Activated CD8-positive, alpha-beta T cell treated with anti-CD3 and anti-CD28 coated beads for 36 hours (primary cell): ENCODE measurements at places on chromosomes 2 and 18. TPM values are rescaled to one million over a fixed set of nuclear protein-coding genes. Genes with fewer than 3 reads are reported as not detected.
A peak's percentile ranks its signal among the peaks of the same experiment; 100 is the strongest.

GRCh38 chr18:9876867-9877654, 8.7 kb upstream of the TXNDC2 start:
- peaks cover 11% of the 10 kb centered on the region for H3K4me1 ChIP-seq
- H3K27me3 ChIP-seq, result peaks cover 5% of the 10 kb centered on the region
- peak overlapping the region; percentile 4 for H3K27ac ChIP-seq
- peak; percentile 32 for DNase-seq
- no peaks in the 10 kb centered on the region for H3K36me3 ChIP-seq

DNA sequence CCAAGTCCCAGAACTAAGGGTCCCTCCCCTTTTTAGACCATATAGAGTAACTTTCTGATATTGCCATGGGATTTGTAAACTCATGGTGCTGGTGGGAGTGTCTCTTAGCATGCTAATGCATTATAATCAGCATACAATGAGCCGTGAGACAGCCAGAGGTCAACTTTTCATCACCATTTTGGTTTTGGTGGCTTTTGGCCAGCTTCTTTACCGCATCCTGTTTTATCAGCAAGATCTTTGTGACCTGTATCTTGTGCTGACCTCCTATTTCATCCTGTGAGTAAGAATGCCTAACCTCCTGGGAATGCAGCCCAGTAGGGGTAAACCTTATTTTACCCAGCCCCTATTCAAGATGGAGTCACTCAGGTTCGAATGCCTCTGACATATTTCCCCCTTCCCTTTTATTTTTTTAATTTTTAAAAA, 148.2 kb downstream of the PHLPP1 start:
- peaks cover 1% of the 10 kb centered on the region for H3K36me3 ChIP-seq
- H3K4me1 ChIP-seq, result peaks cover 5% of the 10 kb centered on the region
- no peak for DNase-seq
- no peak overlapping the region for H3K4me3 ChIP-seq

DNA sequence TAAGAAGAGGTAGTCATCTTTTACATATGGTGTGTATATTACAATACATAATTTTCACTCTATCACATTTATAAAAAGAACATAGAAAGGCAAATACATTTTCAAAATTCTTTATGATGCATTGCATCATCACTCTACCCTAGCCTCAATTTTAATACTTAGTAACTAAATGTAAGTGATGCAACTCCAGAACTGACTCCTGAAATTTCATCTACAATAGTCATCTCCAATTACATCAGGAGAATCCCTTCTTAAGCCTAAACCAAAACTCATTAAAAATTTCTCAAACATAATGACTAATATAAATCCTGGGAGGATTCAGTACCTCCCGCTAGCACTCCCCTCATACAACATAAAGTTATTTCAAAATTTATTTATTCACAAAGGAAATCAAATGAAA, 15.9 kb downstream of the TMX3 start:
- DNase-seq, result no peak
- H3K4me3 ChIP-seq, result no peak overlapping the region
- H3K4me1 ChIP-seq, result peaks cover 12% of the 10 kb centered on the region
- H3K27me3 ChIP-seq, result no peaks in the 10 kb centered on the region

GRCh38 chr2:119242276-119243119, 18.9 kb downstream of the STEAP3 start:
- H3K36me3 ChIP-seq, result no peaks in the 10 kb centered on the region
- H3K27ac ChIP-seq, result no peak overlapping the region
- no peaks in the 10 kb centered on the region for H3K4me1 ChIP-seq
- no peak overlapping the region for H3K4me3 ChIP-seq
- no peak for DNase-seq

DNA sequence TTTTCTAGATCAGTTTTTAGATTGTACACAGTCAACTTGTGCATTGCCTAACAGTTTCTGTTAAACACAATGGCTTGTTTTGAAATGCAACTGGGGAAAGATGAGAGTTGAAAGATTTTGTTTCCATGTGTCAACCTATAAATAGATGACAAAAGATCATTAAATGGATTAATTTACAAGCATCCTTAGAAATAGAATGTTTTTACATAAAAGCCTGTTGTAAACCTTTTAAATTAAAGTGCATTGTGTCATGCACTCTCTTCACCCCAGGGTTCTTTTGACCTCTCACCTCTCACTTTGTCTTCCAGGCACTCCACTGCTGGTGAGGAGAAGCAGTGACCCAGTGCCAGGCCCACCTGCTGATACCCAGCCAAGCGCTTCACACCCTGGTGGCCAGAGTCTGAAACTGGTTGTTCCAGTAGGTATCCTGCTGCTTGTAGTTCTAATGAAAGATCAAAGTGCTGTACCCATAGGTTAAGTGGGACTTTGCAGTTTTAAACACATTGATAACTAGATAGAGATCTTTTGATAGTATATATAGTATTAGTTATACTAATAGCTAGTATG, 502.1 kb downstream of the PARD3B start:
- peaks cover 1% of the 10 kb centered on the region for H3K36me3 ChIP-seq
- H3K4me3 ChIP-seq, result no peak overlapping the region
- H3K27ac ChIP-seq, result no peak overlapping the region
- no peaks in the 10 kb centered on the region for H3K27me3 ChIP-seq
- DNase-seq, result no peak
- peaks cover 2% of the 10 kb centered on the region for H3K4me1 ChIP-seq

DNA sequence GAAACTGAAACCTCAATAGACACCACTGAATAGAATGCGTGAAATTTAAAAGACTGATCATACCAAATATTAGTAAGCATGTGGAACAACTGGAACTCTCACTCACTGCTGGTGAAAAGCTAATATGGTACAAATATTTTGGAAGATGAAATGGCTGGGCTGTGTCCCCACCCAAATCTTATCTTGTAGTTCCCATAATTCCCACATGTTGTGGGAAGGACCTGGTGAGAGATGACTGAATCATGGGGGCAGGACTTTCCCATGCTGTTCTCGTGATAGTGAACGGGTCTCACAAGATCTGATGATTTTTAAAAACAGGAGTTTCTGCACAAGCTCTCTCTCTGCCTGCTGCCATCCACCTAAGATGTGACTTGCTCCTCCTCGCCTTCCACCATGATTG, 32.0 kb upstream of the MYCN start:
- no peak overlapping the region for H3K4me3 ChIP-seq
- no peaks in the 10 kb centered on the region for H3K36me3 ChIP-seq
- DNase-seq, result no peak
- peaks cover 7% of the 10 kb centered on the region for H3K27me3 ChIP-seq
- no peak overlapping the region for H3K27ac ChIP-seq

GRCh38 chr2:156466739-156467405, 30.7 kb downstream of the GPD2 start:
- H3K27ac ChIP-seq, result no peak overlapping the region
- H3K4me1 ChIP-seq, result peaks cover 26% of the 10 kb centered on the region
- no peak for DNase-seq
- no peak overlapping the region for H3K4me3 ChIP-seq

- no peaks in the 10 kb centered on the region for H3K4me1 ChIP-seq
- H3K27me3 ChIP-seq, result no peaks in the 10 kb centered on the region
- no peak overlapping the region for H3K4me3 ChIP-seq
- H3K36me3 ChIP-seq, result no peaks in the 10 kb centered on the region
Observed at GRCh38 chr18:2508155-2508554, 63.1 kb downstream of the METTL4 start.

DNA sequence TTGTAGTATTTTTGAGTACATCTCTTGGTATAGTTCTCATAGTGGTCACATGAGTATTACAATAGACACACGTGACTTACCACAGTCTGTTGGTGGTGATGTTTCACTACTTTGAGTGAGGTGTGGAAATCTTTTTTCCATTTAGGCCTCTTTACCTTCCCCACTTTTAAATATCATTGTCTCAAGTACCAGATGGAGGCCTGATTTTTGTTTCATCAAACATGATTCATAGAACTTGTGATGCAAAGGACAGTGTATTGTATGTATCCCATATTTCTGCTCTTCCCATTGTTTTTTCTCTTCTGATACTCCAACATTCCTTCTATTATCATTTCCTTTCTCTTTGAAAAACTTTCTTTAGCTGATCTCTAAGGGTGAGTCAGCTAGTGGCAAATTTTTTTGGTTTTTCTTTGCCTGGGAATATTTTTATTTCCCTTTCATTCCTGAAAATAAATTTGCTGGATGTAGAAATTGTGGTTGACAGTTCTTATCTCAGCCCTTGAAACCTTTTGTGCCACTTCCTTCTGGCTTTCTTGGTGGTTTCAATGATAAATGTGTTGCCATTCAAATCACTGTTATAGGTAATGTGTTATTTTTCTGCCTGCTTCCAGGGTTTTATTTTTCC, 32.8 kb downstream of the RFX8 start:
- peak overlapping the region; percentile 12 for H3K27ac ChIP-seq
- H3K4me1 ChIP-seq, result peaks cover 20% of the 10 kb centered on the region
- H3K4me3 ChIP-seq, result no peak overlapping the region
- no peaks in the 10 kb centered on the region for H3K27me3 ChIP-seq
- DNase-seq, result peak; percentile 27
- H3K36me3 ChIP-seq, result peaks cover 3% of the 10 kb centered on the region

GRCh38 chr18:21439431-21439846, 161.1 kb downstream of the ESCO1 start:
- H3K27ac ChIP-seq, result no peak overlapping the region
- H3K36me3 ChIP-seq, result no peaks in the 10 kb centered on the region
- H3K27me3 ChIP-seq, result peaks cover 13% of the 10 kb centered on the region
- no peak for DNase-seq
- no peak overlapping the region for H3K4me3 ChIP-seq
- H3K4me1 ChIP-seq, result no peaks in the 10 kb centered on the region

DNA sequence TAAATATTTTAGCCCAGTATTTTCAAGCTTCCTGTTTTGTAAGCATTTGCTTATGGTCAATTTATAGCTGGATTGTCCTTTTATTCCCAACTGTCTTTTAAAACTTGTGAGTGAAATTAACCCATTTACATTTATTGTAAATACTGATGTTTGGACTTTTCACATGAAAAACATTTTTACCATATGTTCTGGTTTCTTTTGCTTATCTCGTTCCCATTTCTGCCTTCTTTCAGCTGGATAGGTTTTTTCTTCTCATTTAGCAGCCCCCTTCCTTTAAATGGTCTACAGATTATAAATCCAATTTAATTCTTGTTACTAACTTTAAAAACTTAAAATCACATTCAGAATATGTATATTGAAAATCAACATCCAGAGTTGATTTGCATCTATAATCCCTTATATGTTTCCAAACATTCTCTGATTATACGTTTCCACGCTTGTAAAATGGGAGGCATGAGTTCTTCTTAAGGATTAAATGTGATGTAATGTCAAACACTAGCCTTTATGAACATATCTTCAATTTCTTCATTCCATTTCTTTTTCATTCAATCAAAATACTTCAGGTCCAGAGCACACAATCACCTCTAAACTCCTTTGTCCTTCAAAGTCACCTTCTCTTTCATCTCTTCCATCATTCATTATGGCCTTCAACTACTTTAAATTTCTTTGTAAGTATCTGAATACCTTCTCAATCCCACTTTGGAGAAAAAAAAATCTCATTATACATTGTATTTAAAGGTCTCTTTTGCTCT, 1.1 kb upstream of the KDM3A start:
- H3K27me3 ChIP-seq, result no peaks in the 10 kb centered on the region
- peaks cover 32% of the 10 kb centered on the region for H3K4me1 ChIP-seq
- no peak for DNase-seq
- H3K4me3 ChIP-seq, result peak overlapping the region; percentile 94

- H3K27me3 ChIP-seq, result peaks cover 2% of the 10 kb centered on the region
- no peak overlapping the region for H3K27ac ChIP-seq
- peaks cover 2% of the 10 kb centered on the region for H3K4me1 ChIP-seq
- H3K36me3 ChIP-seq, result no peaks in the 10 kb centered on the region
- H3K4me3 ChIP-seq, result no peak overlapping the region
Observed at GRCh38 chr2:206368484-206368883, 74.8 kb upstream of the ADAM23 start.

- DNase-seq, result no peak
- H3K4me3 ChIP-seq, result no peak overlapping the region
- H3K27me3 ChIP-seq, result no peaks in the 10 kb centered on the region
- no peak overlapping the region for H3K27ac ChIP-seq
Observed at GRCh38 chr2:221448057-221448843, 123.9 kb downstream of the EPHA4 start.

DNA sequence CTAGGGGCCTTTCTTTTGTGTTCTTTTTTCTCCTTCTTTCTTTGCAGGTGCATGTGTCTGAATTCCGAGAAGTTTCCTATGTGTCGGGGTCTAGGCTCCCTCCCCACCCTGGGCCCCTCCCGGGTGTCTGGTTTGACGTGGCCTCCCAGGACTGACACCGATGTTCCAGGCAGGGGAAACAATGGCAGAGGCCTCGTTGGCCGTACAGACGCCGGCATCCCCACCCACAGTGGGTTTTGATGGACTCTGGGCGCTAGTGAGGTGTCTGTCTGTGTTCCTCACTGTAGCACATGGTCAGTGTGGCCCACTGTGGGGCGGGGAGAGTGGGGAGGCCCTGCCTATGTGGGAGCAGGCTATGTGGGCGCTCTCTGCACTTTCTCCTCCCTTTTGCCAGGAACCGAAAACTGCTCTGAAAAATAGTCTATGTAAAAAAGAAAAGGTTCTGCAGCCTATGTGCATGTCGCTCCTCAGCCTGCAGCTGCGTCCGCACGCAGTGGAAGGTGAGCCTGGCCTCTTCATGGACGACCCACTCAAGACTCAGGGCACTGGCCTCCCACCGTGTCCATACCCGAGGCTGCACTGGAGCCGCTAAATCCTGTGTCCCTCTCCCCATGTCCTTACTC, 90.9 kb upstream of the ASB18 start:
- no peaks in the 10 kb centered on the region for H3K36me3 ChIP-seq
- H3K4me1 ChIP-seq, result peaks cover 11% of the 10 kb centered on the region
- H3K27me3 ChIP-seq, result peaks cover 5% of the 10 kb centered on the region
- H3K4me3 ChIP-seq, result no peak overlapping the region
- no peak overlapping the region for H3K27ac ChIP-seq
- no peak for DNase-seq

DNA sequence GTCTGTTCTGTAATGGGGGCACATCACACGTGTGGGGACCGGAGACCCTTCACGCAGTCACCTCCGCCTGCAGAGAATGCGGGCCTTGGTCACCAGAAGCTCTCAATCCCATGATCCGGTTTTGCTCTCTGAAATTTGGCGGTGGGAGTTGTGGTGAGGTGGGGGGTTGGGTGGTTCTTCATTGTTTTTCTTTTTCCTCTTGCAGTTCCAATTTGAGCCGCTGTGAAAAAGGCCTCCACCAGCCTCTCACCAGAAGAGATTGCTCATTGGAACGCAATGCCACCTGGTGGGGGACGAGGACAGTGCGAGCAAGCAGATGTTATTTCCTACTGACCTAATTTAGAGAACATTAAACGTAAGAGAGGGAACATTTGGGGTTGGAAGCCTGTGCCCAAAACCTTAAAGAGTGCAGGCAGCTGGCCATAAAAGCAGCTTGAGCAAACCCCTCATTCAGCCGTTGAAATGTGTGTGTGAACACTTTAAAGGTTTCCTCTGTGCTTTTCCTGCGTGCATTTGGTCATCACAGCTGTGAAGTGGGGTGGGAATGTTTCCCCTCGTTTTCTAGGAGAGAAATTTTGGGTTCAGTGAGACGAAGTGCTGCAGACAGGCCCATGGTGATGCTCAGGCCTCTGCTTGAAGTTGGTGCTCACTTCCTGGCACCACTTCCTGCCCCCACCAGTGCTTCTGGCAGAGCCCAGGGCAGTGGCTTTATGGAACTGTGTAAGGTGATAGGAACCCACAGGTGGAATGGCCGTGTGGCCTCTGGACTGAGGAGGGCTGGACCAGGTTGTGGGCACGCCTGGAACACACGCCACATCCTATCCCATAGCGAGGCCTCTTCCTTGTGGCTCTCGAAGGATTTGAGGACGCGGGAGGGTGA, 61.7 kb downstream of the ZCCHC2 start:
- peak overlapping the region; percentile 4 for H3K4me3 ChIP-seq
- H3K4me1 ChIP-seq, result peaks cover 40% of the 10 kb centered on the region
- peaks cover 27% of the 10 kb centered on the region for H3K36me3 ChIP-seq
- H3K27ac ChIP-seq, result peak overlapping the region; percentile 85
- no peaks in the 10 kb centered on the region for H3K27me3 ChIP-seq

Gene LHCGR
- not detected for total RNA-seq

Gene GREB1
- total RNA-seq, result 1.5 TPM

Gene UGT1A4
- total RNA-seq, result not detected

Gene RPRM
- total RNA-seq, result 0.23 TPM
